NCI-H69 (cell line): ENCODE measurements at places on chromosomes 3 and 15.

DNA sequence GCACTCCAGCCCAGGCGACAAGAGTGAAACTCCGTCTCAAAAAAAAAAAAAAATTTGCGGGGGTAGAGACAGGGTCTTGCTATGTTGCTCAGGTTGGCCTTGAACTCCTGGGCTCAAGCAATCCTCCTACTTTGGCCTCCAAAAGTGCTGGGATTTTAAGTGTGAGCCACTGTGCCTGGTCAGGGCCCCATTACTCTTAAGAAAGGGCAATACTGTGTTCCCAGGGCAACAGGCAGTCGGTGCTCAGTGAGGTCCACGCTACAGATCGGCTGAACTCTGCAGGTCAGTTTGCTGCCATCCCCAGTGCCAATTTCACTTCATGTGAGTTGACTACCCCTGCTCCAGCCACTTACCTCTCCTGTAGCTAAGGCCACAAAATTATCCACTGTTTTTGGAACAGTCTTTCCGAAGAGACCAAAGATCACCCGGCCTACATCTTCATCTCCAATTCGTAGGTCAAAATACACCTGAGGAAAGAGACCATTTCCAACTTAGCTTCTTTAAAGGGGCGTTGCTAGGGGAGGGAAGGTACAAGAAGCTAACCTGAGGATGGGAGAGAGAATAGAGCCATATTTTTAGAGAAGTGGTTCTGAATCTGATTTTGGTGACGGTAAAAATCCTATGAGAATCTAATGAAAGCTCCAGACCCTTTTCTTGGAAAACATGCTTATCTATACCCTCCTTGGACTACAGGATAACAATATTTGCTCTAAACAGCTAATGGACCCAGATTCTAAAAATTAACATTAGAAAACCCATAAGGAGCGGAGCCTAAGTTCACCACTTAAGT is 939 bp downstream of the PPIB start:
- no peak for DNase-seq

- DNase-seq: no peak
Measured at GRCh38 chr15:40379853-40380252, 2.7 kb upstream of the KNSTRN start.

- DNase-seq: no peak
Measured at GRCh38 chr3:190381441-190381840, 6.5 kb upstream of the CLDN16 start.

DNA sequence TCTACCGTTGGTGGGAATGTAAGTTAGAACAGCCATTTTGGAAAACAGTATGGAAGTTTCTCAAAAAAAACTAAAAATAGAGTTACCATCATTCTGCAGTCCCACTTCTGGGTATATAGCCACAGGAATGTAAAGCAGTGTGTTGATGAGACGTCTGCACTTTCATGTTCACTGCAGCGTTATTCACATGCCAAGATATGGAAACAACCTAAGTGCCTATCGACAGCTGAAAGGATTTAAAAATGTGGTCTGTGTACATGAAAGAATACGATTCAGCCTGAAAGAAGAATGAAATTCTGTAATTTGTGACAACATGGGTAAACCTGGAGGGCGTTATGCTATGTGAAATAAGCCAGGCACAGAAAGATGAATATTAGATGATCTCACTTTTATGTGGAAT is 157.7 kb downstream of the THSD4 start:
- DNase-seq: no peak
